ENCODE measurements at places on chromosomes 13 and 19.

- DNase-seq = no peak
Measured at GRCh38 chr19:900043-900301, 6.7 kb downstream of the RNU6-9 start.

DNA sequence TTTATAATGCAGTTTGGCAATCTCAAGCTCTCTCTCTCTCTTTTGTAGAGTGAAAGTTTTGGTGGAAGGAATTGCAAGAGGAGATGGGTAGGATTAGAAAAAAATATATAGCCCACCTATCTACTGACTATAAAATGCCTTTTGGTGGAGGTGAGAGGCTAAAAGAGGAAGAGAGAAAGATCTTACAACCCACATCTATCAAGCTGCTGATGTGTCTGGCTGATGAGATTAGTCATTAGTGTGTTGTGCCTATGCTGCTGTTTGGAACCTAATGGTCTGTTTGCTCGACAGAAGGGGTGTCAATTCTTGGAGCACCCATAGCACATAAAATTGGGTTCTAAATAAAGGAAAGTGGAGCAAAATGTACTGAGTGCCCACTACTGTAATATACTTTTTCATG, 411.0 kb downstream of the HS6ST3 start:
- no peak for DNase-seq

- no peak for DNase-seq
Measured at GRCh38 chr13:59494560-59494970, 669.2 kb downstream of the DIAPH3 start.

DNA sequence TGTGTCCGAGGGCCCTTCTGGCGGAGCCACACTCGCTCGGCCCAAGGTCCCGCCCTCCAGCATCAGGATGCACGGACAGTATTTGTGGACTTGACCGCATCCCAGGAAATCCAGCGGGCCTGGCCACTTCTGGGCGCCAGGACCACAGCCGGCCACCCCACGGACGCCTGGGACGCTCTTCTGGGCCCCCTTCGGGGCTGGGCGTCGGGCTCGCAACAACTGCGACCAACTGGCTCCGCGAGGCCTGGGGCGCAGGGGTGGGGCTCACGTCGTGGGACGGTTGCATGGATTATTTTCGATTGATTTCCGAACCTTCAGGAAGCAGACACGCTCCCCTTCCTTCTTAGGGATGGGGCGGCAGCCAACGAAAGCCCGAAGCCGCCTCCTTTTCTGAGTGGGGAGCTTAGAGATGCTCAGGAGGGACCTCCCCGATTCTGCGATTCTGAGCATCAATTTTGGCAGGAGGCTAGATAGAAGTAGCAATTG, 521 bp upstream of the NUP58 start:
- DNase-seq = no peak

GRCh38 chr19:30309905-30310601, 62.1 kb upstream of the ZNF536 start:
- DNase-seq = no peak

- no peak for DNase-seq
Measured at GRCh38 chr13:45368005-45368404, 27.0 kb upstream of the TPT1 start.

GRCh38 chr13:106567474-106568298, at the start of gene ARGLU1:
Gene ARGLU1, minus strand, starts transcription at chr13:106568137. Its CDS starts 218 bp downstream, at chr13:106567919.
- DNase-seq = peak; percentile 86

DNA sequence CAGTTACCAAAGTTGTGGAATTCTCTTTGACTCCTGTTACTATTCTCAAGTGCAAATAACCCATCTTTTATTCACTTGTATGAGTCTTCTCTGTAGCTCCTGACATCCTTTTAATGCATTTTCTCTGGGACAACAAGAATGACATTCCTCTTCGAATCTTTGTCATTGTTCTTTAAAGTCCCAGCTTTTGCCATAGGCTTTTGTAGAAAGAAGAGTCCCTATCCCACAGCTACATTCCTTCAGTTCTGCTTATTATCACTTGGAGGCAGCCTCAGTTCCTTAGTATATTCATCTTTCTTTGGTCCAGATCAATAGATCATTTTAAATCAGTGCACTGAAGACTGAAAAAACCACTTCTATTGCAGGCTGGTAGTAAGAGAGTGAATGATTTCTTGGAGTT, 560.2 kb downstream of the DACH1 start:
- no peak for DNase-seq

GRCh38 chr13:37868691-37869505, 674 bp downstream of the TRPC4 start:
- DNase-seq = peak; percentile 52

DNA sequence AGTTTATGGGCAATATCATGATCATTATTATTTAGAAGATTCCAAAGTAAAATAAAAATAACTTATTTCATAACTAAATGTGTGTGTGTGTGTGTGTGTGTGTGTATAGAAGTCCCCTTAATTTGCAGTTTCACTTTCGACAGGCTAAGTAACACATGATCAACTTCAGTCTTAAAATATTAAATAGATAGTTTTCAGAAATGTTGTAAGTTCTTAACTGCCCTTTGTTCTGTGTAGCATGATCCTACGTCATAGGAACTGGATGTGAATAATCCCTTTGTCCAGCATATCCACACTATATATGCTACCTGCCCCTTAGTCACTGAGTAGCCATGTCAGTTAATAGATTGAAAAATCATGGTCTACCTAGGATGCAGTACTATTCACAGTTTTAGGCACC, 1863.5 kb upstream of the PCDH20 start:
- no peak for DNase-seq

GRCh38 chr13:59873856-59874255, 289.9 kb downstream of the DIAPH3 start:
- DNase-seq = no peak

DNA sequence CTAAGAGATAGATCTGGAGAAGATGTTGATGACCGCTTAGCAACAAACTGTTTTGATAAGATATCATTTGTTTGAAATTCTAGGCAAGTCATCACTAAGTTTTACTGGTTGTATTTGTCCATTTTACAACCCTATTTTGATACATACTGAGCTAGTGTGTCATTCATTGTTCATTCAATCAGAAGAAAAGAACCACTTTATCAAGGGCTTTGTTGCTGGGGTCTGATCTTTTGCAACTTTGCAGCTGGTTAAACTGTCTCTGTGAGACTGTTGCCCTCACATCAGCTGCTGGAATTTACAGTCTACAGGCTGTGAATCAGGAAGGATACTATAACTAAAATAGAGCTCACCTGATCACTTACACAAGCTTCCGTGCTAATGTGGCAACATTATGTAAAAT, 290.5 kb downstream of the RFC3 start:
- no peak for DNase-seq

DNA sequence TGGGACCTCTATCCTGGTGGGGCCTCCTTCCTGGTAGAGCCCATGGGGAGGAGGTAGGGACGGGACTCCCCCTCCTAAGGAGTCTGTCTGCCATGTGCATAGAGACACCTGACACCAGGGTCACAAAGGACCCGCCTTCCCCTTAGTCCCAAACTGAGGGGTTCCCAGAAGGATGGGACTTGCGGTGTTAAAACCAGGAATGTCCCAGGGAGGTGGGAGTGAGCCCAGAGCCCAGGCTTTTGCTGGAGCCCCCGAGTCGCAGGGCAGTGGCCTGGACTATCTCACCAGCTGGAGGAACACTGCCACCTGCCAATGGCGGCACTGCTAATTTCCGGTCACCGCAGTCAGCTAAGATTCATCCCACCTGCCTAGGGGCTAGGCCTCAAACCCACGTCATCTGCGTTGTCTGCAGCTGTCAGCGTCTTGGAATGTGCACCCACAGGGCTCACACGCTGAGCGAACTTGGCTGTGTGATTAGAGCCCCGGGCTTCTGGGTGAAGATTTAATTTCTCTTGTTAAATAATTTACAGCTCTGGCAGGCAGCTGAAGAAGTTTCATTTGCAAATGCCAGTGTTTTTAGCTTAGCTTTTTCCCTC, 31.9 kb upstream of the ATP11A start:
- peak; percentile 51 for DNase-seq

- DNase-seq = peak; percentile 68
Measured at GRCh38 chr19:43780706-43781525, at the start of gene KCNN4. Gene KCNN4, minus strand, starts transcription at chr19:43780973. Its CDS starts 112 bp downstream, at chr19:43780861.

- DNase-seq = no peak
Measured at GRCh38 chr13:71304861-71305260, 562.1 kb downstream of the DACH1 start.

DNA sequence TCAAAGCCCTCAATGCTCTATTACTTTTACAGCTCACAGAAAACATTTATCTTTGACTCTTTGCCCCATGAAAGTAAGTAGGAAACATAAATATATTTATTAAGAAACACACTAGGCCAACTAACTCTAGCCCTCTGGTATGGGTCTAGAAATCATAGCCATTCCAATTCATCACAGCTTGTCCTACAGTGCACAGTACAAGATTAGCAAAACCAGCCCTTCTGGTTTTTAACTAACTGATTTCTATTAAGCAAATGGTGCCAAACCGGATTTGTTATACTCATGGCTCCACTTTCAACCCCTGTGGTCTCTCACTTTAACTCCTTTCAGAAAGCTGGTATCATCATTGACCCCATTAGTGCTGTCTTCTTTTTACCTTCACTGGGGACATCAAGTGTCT, 5.6 kb upstream of the LRRC63 start:
- DNase-seq = no peak

GRCh38 chr13:71865874-71866334, 1.1 kb downstream of the DACH1 start:
- no peak for DNase-seq

- no peak for DNase-seq
Measured at GRCh38 chr19:2487842-2488241, 11.9 kb downstream of the GADD45B start.

GRCh38 chr13:110479648-110480047, 81.9 kb downstream of the RAB20 start:
- DNase-seq = no peak

GRCh38 chr13:61857198-61857597, 441.5 kb upstream of the PCDH20 start:
- no peak for DNase-seq

GRCh38 chr13:22082437-22083100, 411.7 kb downstream of the FGF9 start:
- DNase-seq = no peak

- no peak for DNase-seq
Measured at GRCh38 chr13:41313117-41313516, 2.0 kb downstream of the NAA16 start.

DNA sequence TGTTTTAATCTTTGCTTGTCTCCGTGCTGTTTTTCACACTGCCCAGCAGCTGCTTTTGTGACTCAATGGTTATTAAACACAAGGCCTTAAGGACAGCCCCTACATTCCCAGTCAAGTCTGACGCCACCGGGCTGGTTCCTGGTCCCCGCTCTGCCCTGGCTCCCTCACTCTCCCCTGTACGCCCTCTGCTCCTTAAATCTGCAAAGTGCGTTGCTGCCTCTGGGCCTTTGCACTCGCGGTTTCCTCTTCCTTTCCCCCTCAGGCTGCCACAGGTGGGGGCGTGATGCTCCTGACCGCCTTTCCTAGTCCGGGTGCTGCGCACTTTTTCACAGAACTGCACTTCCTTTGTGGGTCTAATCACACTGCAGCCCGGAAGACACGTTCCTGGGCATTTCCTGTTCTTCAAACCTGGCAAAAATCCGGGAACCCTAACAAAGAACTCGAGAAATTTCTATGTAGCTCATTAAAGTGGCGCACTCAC, 25.6 kb downstream of the NOSIP start:
- DNase-seq = no peak

- peak; percentile 73 for DNase-seq
Measured at GRCh38 chr13:75494491-75494890, 12.5 kb upstream of the TBC1D4 start.

DNA sequence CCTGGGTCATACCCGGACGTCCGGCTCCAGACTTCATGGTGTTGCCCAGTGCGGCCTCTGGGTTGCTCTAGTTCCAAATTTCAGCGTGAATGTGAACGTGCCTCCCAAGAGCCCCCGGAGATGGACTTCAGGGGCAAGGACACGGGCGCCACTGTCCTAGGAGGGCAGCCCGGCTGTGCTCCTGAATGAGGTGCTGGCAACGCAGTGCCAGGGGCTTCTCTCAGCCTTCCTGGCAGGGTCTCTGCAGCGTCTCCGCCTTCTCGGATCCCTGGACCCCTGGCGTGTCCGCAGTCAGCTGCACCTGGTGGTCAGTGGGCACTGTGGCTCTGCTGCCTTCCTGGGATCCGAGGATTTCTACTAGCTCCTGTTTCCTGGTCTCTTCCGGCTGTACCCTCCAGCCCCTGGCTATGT, 101.7 kb upstream of the MCF2L start:
- DNase-seq = no peak

DNA sequence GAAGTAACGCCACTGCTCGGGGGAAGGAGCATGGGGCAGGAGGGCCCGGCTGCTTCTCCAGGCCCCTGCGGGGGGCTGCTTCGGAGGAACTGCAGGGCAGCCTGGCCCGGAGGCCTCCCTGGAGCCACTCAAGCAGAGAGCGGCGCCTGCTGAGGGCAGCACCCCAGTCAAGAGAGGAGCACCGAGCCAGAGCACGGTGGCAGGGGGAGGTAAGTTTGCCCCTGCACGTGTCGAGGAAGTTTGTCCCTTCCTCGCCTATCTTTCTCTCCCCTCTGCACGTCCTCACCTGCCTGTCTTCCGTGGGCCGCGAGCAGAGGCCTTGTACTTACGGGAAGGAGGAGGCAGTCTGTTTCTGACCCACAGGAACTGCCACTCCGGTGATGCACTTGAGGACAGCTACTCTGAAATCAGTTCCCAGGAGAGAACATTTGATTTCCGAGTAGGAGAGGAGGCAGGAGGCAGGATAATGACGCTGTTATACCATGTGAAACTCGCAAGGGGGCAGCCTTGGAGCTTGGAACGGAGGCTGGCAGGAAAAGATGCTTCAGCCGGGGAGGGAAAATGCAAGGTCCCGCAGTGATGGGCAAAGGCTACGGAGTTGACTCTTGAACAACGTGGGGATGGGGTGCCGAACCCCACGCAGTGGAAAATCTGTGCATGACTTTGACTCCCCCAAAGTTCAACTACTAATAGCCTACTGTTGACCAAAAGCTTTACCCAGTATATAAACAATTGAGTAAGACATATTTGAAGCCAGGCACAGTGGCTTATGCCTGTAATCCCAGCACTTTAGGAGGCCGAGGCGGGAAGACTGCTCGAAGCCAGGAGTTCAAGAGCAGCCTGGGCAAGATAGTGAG, 5.0 kb downstream of the FFAR1 start:
- DNase-seq = peak; percentile 51

- peak; percentile 82 for DNase-seq
Measured at GRCh38 chr13:65932587-65933239, 1297.4 kb downstream of the PCDH9 start.

DNA sequence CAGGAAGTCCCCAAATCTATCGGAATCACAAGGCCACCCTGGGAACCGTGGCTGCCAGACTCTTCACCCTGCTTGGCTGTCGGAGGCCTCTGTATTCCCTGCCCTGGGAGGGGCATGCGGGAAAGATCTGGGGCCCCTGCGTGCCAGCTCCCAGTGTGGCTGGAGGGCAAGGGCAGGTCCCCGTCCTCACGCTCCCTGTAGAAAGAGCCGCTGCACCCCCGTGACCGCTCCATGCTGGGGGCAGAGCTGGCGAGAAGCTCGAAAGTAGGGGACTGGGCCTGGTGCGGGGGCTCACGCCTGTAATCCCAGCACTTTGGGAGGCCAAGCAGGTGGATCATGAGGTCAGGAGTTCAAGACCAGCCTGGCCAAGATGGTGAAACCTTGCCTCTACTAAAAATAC, 208.4 kb upstream of the SOX1 start:
- no peak for DNase-seq

GRCh38 chr13:44440046-44440608, 66.5 kb downstream of the SERP2 start:
- DNase-seq = no peak

All from HFFc6 (cell line).